ENCODE measurements at places on chromosomes 12 and 14.

GRCh38 chr14:88613552-88614010 lies 50.7 kb downstream of the ZC3H14 start:
- DNase-seq: peak; percentile 82

- DNase-seq: no peak
Observed at GRCh38 chr14:80291101-80291500, 79.8 kb upstream of the DIO2 start.

- DNase-seq: peak; percentile 52
Observed at GRCh38 chr12:124754949-124755800, 108.5 kb downstream of the SCARB1 start.

DNA sequence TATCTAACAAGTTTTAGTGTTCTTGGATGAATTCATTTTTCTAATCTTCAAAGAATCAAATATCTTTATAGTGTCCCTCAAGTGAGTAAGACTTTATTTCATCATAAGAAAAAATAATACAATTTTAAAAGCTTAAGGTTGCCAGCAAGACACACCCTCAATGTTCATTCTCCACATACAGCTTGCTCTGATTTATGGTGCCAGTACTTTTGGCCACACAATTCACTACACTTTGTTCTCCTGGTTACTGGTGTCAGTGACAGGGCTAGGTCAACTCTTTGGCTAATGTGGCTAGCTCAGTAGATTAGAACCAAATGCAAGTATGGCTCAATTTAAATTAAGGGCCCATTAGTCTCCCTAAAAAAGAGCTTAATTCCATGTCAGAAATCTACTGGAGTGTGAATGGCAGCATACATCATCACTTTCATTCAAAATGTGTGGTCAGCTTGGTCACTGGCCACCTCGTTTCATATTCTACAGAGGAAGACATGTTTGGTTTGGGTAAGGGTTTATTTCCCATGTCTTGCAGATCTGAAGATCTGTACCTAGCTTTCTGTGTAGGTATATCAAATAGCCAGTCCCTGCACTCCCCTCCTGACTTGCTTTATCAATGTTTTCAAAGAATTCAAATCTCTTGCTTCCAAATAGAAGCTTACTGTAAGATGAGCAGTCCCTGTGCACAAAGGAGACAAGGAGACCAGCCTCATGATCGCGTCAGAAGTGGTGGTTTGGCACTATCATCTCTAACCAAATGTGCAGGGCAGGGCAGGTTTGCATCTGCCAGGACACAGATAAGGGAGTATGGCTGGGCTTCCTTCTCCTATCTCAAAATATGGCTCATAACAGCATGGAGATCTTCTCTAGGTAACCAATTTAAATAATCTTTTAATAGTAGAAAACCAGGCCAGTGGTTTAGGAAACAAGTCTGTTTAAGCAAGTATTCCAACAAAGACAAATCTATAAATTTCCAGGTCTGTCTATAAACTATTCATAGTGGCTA lies 31.3 kb downstream of the HECTD4 start:
- no peak for DNase-seq

- peak; percentile 55 for DNase-seq
Observed at GRCh38 chr12:65121049-65121955, at the start of gene WIF1. Gene WIF1 (minus strand): TSS chr12:65121305. CDS start chr12:65121191, 114 bp downstream.

DNA sequence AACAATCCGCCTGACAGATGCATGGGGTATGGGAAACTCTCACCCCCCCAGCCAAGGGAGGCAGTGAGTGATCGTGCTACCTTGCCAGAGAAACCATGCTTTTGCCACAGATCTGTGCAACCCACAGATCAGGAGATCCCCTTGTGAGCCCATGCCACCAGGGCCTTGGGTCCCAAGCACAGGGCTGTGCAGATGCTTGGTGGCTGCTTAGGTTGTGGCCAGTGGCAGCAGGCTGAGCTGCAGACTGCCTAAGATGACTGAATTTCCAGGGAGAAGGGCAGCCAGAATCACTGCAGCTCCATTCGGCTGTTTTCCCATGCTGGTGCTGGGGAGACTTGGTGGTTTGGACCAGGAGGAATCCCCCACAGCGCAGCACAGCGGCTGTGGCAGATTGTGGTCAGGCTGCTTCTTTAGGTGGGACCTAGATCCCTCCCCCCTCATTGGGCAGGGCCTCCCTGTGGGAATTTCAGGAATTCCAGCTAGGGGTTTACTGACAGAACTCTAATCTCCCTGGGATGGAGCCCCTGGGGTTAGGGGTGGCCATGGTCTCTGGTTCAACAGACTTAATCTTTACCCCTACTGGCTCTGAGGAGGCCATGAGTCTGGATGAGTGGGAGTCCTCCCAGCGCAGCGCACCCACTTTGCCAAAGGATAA lies 264.6 kb upstream of the DAAM1 start:
- DNase-seq: no peak

DNA sequence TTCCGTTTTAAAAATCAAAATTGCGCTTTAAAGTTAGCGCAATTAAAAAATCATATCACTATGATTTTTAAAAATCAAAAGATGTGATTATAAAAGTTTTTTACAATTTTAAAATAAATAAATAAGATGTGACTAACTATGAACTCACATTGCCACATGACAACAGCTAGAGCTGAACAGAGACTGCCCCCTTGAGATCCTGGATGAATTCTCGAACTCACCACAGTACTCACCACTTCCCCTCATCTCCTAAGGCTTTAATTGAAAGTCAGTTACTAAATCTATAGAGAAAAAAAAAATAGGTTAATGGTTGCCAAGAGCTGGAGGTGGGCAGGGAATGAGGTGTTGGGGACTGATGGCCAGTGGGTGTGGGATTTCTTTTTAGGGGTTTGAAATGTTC lies 384.2 kb downstream of the ZFP36L1 start:
- DNase-seq: no peak

DNA sequence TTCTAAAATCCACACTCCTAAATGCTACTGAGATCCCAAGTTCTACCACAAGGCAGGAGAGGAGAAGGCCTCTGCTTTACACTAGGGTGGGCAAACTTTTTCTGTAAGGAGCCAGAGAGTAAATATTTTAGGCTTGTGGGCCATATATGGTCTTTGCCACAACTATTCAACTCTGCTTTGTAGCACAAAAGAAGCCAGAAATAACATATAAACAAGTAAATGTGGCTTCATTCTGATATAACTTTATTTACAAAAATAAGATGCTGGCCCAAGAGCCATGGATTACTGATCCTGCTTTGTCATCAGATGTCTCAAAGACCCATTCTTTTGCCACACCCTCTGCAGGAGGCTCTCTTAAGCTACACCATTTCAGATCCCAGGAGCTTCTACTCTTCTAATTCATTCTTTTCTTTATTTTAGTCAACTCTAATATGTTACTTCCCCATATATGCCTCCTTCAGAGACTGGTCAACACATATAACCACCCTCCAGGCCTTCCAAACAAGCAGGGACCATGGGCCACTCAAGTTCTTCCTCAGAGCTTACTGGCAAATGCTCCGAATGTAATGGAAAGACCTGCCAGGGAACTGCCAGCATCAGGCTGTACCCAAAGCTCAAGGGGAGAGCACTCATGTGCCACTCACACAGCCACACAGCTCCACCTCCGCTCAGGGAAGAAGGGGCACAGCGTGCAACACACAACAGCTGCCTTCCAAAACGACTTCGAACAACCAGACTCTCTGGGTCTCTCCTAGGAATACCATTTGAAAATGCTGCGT lies 15.6 kb downstream of the APPL2 start:
- no peak for DNase-seq

DNA sequence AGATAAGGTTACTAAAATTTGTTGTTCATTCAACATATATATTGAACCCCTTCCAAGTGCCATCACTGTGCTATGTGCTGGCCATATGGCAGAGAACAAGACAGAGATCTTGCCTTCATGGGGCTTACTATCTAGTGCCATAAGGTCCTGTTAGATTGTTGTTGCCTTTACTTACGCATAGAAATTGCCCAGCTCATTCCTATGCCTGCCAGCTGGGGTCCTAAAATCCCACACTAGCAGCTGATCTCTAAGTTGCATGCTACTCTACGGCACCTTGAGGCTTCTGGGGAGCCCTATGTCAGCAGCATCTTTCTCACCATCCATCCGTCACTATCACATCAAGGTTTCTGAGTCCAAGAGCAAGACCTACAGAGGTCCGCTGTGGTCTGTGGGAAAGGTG lies 1.4 kb upstream of the KCNK10 start:
- DNase-seq: no peak

GRCh38 chr12:117738233-117738632 lies 230.6 kb downstream of the KSR2 start:
- no peak for DNase-seq

- no peak for DNase-seq
Observed at GRCh38 chr14:68682166-68683103, 110.4 kb downstream of the ZFP36L1 start.

DNA sequence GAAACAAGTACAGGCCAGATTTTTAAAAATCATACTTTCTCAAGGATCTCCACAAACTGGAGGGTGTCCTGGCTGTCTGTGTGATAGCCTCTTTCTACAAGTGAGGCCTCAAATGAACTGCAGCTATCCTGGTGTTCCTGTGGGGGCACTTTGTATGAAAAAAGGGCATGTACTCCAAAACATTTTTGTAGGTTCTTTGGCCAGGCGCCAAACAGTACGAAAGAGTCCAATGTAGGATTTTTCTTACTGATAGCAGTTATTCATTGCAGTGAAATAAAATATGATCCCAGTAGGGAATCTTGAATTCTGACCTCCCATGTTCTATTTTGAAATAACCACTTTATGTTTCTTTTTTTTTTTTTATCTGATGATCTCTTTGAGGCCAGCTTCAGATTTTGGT lies 381.7 kb downstream of the PAWR start:
- no peak for DNase-seq

DNA sequence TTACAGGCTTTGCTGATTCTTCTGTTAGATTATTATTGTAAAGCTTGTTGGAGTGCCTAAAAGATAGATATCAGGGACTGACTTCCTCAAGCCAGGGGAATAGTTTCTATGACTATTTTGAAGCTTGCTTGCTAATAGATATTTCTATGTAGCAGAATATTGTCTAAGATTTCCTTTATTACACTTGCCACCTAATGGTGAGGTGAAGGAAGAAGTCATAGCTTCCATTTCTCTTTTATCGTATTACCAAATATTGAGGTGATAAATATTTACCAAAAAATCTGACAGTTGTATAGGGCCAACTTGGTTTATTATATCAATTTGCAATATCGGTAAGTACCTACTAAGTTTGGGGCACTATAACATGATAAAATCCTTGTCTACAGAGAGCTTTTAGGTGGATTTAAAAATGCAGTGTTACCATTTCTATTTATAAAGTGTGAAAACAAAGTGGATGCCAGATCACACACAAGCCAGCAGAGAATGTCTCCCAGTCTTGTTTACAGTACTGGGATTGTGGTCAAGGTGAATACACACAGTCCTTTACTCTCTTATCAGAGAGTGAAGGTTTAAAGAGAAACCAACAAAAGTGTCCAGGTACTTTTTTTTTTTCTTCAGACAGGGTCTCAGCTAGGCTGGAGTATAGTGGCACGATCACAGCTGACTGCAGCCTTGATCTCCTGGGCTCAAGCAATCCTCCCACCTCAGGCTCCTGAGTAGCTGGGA lies 137.9 kb downstream of the IGF1 start:
- no peak for DNase-seq

- DNase-seq: no peak
Observed at GRCh38 chr12:74747305-74747704, 209.7 kb downstream of the ATXN7L3B start.

DNA sequence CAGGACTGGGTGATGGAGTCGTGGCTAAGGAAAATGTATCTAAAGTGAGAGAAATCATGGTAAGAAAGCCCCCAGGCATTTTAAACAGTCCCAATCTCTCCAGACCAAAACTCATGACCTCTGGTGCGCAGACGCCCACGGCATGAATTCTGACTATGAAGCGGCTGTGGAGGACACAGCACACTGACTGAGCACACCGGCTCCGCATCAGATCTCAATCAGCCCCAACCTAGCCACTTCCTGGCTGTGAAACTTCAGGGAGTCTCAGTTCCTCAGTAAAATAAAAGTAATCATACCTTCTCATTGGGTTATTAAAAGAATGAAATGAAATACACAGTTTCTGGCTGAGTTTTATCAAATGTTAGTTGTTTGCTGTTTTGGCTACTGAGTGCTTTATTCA lies 38.7 kb downstream of the SETD3 start:
- no peak for DNase-seq

DNA sequence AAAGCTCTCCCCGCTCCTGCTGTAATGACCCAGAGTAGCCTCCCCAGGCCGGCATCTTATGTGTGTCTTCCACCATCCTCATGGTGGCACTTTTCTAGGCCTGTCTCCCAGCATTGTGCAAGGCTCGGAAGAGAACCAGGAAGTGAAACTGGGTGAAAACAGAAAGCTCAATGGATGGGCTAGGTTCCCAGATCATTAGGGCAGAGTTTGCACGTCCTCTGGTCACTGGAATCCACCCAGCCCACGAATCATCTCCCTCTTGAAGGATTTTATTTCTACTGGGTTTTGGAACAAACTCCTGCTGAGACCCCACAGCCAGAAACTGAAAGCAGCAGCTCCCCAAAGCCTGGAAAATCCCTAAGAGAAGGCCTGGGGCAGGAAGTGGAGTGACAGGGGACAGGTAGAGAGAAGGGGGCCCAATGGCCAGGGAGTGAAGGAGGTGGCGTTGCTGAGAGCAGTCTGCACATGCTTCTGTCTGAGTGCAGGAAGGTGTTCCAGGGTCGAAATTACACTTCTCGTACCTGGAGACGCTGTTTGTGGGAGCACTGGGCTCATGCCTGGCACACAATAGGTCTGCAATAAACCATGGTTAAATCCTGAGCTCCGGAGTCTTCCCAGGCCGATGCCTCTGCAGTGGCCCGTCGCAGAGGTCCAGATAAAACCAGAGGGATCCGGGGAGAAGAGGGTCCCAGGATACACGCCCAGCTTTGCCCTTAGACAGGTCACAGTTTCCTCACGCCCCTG lies 15.6 kb downstream of the ACVRL1 start:
- DNase-seq: no peak

DNA sequence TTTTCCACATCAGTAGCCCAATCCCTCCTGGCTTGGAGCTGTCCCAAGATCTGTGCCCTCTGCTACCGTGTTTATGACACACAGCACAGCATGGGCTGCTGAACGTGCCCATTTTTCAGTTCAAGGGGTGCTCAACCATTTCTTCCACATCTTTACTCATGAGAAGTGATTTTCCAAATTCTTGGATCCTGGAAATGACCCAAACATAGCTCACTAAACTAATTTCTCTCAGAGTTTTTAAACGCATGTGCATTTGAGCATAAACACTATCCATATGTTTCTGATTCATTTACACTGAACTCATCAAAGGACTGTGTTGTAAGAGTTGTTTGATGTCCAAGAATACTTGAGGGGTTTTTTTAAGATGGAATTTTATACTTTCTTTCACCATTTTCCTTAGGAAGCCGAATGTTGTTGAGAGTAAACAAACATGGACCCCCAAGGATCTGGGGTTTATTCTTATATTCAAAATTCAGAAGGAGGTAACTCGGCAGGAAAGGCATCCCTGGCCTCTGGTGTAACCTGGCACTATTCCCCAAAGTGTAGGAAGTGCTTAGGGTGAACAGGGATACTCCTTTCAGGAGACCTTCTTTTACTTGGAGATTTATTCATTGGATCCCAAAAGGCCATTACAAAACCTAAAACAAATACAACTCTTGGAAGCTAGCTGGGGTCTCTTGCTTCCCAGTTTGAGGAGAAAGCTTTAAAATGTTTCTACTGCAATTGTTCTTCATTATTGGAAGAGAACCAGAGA lies 215.0 kb downstream of the BMP4 start:
- no peak for DNase-seq

GRCh38 chr12:1839464-1839863 lies 19.1 kb downstream of the LRTM2 start:
- DNase-seq: no peak

GRCh38 chr12:52228931-52229330 lies 4.1 kb upstream of the KRT7 start:
- DNase-seq: no peak

GRCh38 chr12:58425481-58426392 lies 484.4 kb downstream of the ATP23 start:
- DNase-seq: peak; percentile 50
